Tibial nerve (tissue), 4 donors: ENCODE measurements at places on chromosomes 5 and 9. TPM values are rescaled to one million over a fixed set of nuclear protein-coding genes. Genes with fewer than 3 reads are reported as not detected.

Gene PRDM9
- not detected for total RNA-seq

DNA sequence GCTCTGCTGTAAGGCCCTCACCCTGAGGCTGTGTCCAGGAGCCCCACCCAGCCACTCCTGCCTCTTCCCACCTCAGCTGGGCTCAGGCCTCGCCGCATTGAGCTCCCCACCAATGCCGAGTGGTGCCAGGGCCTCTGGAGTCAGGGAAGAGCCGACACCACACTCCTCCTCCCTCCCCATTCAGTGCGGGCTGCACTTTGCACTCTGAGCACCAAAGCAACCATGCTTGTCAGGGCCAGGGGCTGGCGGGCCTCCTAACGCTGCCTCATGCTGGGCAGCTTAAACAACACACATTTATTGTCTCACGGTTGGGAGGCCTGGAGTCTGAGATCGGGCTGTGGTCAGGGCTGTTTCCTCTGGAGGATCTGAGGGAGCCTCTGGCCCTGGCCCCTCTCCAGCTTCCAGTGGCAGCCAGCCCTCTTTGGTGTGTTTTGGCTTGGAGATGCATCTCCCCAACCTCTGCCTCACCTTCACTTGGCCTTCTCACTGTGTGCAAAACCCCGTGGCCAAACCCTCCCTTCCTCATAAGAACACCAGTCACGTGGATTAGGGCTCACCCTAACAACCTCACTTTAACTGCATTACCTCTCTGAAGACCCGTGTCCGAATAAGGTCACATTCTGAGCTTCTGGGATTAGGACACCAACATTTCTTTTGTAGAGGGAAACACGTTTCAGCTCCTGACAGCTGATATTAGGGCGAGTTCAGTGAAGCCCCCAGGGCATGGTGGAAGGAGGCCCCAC lies 157.8 kb downstream of the MED10 start:
- DNase-seq: no peak

DNA sequence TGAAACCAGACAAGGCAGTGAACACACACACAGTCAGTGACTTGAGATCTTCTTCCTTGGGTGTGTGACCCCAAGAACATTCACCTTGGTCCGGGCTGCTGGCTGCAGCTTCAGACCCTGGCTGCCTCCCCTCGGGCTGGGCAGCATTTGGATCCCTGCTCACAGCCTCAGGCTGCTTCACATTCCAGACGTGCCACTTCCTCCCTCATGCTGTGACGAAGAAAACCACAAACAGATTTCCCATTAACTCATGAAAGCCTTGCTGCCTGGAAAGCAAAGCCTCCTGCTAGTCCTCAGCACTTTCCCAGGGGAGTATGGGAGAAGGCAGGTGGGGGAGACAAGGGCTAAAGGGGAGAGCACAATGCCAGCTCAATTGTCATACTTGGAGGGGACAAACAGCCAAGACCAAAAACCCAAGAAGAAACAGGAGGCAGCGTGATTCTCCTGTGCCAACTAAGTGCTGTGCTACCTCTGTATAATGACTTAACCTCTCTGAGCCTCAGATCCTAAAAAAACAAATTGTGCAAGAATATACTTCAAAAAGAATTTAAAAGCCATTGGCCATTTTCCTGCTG lies 594.6 kb upstream of the BRINP1 start:
- no peak for DNase-seq

Gene CARTPT
- not detected for total RNA-seq

DNA sequence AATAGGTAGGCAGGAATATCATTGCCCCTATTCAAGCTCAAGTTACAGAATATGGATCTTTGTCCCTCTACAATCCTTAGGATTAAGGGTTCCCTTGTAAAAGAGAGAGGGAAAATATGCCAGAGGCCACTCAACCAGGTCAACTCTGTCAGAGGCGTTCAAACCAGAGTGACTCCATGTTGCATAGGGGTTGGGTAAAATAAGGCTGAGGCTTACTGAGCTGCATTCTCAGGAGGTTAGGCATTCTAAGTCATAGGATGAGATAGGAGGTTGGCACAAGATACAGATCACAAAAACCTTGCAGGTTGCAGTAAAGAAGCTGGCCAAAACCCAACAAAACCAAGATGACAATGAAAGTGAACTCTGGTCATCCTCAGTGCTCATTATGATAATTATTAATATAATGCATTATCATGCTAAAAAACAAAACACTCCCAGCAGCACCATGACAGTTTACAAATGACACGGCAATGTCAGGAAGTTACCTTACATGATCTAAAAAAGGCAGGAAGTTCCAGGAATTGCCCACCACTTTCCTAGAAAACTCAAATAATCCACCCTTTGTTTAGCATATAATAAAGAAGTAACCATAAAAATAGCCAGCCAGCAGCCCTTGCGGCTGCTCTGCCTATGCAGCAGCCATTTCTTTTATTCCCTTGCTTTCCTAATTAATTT lies 64.8 kb downstream of the ERP44 start:
- DNase-seq: no peak

DNA sequence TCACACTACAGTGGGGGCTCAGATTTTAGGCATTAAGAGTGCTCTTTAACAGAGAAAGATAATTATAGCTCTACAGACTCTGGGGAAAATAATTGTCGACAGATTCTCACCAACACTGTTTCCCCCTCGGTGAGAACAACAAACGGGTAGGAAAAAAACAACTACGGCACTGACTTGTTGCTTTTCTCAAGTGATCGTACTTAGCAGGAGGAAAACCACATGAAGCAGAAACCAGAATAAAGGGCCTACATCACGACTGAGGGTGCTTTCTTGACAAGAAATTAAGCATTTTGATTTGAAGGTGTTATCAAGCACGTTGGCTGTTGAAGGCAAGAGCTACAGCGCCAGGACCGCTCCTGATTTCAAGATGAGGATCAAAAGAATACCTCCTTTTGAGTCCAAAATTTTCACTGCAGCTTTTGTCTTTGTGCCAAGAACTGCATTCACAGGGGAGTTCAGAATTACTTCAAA lies 27.2 kb upstream of the CER1 start:
- DNase-seq: no peak

- DNase-seq: no peak
These were observed 174.7 kb downstream of the NFIB start for GRCh38 chr9:14139287-14139686.

Gene HACD4
- 3.3 TPM for total RNA-seq

Gene CAPSL
- total RNA-seq: not detected

Gene IFNA2
- total RNA-seq: not detected

- DNase-seq: no peak
These were observed 166.4 kb downstream of the TLE1 start for GRCh38 chr9:81522716-81523551.

DNA sequence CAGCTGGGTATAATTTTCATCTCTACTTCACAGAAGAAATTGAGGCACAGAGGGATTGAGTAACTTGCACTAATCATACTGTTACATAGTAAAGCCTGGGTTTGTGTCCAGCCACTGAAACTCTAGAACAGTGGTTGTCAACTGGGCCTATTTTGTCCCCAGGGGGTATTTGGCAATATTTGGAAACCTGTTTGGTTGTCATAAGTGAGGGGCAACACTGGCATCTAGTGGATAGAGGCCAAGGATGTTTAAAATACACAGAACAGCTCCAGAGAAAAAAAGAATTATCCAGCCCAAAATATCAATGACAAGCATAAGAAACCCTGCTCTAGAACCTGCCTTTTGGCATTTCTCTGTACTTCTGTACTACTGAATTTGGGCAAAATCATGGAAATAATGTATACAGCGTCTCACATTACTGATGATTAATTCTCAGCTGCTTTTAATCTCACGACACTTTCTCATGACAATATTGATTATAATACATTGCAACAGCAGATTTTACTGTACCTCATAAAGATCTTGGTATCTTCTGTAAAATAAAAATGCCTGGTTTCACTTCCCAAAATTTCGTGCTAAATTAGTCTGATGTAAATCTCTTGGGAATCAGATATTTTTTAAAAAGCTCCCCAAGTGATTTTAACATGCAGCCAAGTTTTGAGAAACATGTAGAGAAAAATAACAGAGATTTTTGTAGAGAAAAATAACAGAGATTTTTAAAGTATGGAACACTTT lies 112.7 kb downstream of the RORB start:
- DNase-seq: no peak

GRCh38 chr5:170639221-170639925 lies 135.6 kb downstream of the KCNIP1 start:
- DNase-seq: no peak
